ENCODE measurements at places on chromosomes 1 and 21.
A peak's percentile ranks its signal among the peaks of the same experiment; 100 is the strongest.

- no peak for DNase-seq
These were observed 142.3 kb upstream of the KCNE2 start for GRCh38 chr21:34221331-34222030.

GRCh38 chr1:184930232-184930631, 44.1 kb downstream of the NIBAN1 start:
- no peak for DNase-seq

- DNase-seq = no peak
These were observed 101.6 kb downstream of the BRINP3 start for GRCh38 chr1:190376044-190376443.

DNA sequence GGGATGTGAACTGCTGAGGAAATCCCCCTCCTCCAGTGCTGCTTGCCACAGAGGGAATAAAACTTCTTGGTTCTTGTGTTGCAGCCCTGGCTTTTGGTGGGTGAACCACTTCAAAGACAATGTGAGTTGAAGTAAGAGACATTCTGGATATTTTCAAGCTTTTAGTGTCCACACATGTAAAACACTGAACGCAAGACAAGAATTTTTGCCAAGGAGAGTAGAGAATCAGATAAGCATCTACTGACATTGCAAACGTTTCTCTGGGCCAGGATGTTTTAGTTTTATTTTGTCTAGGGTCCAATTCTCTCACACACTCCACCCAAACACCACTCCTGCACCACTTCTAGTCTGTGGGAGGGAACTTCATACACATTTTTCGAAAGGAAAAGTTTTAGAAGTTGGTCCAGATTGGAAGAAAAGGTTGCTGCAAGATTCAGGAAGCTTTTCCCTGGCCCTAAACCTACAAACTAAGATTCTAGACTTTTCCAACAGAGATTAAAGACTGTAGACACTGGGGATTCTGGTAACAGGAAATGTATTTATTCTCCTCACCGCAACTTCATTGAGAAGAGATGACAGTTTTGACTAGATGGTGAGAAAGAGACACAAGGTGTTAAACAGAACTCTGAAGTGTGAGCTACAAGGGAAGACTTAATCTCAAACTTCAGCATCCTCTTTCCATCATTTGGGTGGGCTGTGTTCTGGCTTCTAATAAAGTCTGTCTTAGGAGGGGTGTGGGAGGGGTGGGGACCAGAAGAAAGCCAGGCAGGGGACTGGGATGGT, 16.1 kb downstream of the FASLG start:
- no peak for DNase-seq

GRCh38 chr1:70171512-70171911, 33.9 kb downstream of the LRRC40 start:
- DNase-seq = no peak

DNA sequence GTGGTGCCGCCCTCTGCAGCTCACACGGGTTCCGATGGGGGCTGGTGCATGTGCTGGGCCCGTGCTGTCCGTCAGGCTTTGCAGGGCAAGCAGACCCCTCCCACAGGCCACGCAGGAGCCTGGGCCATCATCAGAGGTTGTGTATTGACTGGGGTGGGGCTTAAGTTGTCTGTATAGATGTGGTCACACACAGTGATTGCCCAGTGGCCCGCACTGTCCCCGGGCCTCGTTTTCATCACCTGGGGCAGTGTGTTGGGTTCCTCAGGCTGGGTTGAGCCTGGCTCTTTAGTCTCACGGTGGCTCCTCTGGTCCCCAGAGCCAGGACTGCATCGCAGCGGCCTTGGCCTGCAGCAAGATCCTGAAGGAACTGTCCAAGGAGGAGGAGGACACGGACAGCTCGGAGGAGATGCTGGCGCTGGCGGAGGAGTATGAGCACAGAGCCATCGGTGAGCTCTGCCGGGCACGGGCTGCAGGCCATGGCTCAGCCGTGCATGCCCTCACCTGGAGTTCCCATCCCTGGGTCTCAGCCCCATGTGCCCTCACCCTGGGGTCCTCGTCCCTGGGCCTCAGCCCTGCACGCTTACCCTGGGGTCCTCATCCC, 44.1 kb downstream of the TRPM2 start:
- no peak for DNase-seq

DNA sequence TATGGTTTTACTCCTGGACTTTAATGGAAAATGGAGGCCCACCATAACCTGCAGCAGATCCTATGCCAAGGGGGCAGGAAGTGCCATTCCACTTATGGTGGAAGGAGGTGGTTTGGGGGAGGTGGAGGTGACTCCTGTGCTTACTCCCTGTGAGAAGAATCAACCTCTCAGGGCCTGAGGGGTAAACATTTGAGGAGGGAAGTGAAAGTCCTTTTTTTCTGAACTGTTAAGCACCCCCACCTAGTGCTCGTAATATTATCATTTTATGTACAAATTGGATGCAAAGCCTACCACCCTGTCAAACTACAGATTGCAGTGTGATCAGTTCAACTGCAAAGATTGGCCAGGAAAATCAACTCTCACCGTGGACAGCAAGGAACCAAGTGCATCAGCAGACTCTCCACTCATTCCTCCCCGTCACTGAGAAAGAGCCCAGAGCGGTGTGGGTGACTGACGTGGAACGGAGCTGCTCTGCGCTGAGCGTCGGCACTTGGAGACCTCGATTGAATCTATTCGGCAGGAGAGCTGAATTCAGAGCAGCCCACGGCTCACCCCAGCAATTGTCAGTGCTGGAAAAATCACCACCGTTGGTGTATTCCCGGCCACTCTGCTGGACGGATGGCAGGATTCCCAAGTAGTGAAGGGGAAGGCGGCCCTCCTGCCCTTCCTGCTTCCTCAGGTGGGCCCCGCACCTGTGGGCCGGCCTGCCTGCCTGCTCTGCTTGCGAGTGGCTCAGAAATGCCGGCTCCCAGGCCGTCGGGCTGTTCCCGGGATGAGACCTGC, 46.8 kb upstream of the COX20 start:
- DNase-seq = no peak

GRCh38 chr1:157562515-157562914, 10.2 kb upstream of the FCRL5 start:
- no peak for DNase-seq

DNA sequence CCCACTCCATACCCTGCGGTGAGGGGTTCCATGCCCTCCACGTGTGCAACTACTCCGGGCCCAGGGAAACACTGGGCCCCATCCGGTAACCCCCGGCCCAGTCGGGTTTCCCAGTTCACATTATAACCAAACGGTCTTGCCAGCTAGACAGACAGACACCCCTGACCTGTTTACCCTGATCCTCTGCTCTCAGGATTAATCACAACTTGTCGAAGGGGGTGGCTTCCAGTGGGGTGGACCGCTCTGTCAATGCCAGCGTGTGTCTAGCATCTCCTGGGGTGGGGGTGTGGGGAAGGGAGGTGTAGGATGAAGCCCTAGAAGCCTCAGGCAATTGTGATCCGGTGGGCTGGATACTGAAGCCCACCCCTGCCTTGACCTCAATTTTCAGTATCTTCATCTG, 4.6 kb upstream of the OLIG2 start:
- no peak for DNase-seq

DNA sequence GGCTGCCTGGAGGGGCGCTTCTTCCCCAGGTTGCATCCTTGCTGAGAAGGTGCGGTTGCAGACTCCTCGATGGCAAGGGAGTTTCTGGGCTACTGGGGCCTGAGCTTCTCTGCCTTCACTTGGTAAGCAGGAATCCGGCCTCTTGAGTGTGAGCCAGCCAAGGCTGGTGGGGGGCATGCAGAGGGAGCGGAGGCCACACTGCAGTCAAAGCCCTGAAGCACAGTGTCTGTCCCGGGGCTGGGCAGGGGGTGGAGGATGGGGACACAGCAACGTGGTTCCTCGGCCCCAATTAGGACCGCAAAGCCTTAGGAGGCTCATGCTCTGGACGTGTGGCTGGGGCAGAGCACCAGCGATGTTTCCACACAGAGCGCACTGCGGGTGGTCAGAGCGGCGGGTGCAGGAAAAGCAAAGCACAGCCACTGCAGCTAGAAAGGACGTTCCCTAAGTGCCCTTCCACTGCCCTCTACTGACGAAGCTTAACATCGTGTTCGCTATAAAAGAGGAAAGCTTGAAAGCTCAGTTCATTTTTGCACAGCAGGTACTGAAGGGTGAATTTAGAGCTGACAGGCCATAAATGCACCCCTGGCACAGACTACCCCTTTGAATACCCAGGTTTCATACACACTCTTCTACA, 60.7 kb upstream of the COG2 start:
- no peak for DNase-seq

DNA sequence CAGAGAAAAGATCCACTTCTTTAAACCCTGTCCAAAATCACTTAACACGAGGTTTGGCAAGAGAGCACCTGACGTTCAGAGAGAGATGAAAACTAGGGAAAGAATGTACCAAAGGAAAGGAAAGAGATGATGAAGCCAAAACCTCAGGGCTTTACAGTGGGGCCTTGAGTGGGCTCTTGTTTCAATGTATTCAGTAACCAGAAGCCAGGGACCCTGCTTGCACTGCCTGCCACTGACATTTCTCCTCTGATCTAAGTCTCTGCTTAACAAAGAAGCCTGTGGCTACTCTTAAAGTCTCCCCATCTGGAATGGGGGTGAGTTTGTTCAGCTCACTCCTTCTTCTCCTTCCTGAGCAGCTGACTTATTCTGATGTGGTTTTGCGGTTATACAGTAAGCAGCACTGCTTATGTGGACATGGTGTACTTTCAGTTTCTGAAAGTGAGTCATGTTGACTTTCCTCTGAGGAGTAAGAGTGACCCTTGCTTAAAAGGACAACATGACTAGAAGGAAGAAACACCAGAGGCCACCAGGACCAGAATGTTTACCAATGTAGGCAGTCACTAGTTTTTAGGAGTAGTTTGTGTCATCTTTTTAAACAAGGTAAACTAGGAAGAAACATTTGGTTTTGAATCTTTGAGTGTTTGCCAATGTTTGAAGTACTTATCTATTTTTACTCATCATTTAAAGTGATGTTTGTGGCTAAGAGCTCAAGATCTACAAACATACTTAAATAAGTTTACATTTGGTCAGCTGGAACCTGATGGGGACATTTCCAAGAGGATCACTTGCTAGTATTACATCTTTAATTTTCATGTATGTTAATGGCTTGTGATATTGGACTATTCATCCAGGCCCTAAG, 87.4 kb downstream of the FASLG start:
- peak; percentile 32 for DNase-seq

GRCh38 chr1:33273406-33273805, 17.1 kb downstream of the ZNF362 start:
- no peak for DNase-seq

DNA sequence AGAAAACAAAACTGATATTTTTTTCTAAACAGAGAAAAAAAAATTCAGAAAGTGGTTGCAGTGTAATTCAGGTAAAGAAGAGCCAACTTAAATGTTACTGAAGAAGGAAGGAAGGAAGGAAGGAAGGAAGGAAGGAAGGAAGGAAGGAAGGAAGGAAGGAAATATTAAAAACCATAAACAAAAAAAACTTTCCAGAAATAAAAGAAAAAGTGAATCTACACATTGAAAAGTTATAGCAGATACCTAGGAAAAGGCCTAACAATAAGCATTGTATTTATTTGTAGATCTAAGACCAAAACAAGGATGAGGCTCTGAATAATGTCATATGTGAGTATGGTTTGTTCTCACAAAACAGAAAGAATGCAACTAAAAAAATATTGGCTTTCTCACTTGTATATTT, 345.4 kb upstream of the NR5A2 start:
- no peak for DNase-seq

GRCh38 chr21:26080211-26080610, 90.4 kb downstream of the APP start:
- DNase-seq = no peak

DNA sequence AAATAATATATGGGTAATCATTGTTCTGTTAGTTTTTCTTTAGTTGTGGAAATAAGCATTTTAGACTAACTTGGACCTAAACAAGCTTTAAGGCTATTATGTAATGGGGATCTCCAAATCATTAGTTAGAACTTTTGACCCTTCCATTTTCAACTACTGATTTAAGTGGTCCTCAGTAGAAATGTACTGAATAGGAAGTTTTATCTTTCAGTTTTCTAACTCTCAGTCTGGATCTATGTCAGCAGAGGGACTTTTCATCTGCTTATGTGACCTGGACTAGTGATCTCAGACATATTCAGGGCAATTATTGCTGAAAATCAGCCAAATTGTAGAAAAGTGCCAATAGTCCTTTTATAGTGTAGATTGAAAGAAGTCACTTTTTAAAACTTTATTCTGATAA, 56.0 kb downstream of the SASS6 start:
- no peak for DNase-seq

DNA sequence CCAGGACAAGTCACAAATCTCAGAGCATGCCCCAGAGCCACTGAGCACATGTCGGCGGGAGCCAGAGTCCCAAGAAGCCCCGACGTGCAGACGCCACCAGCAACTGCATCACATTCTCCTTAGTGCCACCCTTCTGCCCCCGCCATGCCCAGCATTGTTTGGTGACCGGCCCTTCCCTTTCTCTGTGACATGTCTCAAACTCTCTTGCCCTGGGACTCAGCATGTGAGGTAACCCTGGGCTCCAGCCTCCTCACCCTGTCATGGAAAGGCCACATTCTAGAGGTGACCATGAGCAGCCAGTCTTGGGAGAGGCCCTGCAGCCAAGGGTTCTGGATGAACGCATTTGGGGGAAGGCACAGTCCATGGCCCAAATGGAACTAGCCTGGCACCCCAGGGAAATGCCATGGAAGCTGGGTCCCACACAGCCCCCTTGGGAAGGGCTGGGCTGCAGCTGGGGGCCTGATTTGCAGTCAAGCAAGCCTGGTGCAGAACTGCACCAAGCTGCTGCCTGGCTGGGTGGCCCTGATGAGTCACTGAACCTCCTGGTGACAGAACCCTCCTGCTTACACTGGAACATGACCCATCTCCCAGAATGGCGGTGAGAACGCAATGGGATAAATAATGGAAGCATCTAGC, 94.4 kb downstream of the ITPKB start:
- no peak for DNase-seq

GRCh38 chr1:55007625-55008024, 8.9 kb downstream of the BSND start:
- DNase-seq = no peak

DNA sequence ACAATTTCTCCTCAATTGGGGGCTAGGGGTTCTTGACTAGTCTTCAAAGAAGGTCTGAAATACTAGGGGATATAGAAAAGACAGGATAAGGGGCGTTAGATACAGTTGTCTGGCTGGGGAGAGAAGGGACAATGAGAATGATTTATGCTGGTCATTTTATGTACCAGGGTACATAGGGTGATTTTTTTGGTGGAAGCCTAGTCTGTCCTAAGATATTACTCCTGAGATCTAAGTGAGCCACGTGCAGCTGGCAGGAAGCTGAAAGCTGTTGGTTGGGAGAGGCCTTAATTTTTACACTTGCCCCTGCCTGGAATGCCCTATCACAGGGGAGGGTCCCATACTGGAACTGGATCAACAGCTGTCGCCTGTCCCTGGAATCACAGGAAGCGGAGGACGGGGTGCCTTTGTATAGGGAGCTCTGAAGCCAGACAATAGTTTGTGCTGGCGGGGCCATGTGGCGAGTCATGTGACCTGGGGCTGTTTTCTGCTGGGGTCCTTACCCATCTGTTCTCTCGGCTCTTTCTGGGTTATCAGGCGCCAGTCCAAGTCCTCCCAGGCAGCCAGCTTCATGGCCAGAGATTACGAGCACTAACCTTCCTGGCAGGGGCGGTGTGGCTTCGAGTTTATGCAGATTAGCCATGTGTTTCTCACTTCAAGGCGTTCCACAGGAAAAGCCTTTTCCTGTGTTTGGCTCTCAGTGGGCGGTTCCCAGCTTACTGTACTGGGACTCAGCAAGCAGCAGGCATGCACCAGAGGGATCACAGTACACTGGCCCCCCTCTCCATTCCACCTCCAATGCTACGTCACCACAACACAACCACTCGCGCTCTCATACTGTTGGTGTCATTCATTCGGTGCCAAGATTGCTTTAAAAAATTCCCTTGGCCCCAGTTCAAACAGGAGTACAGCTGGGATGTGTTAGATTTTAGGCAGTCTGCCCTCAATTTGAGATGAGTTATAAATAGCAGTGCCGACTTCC, 27.5 kb downstream of the ARID1A start:
- no peak for DNase-seq

Data from GM12891 (cell line).